ENCODE measurements at places on chromosomes 11 and 22. TPM values are rescaled to one million over a fixed set of nuclear protein-coding genes. Genes with fewer than 3 reads are reported as not detected.

SYT12 gene
- total RNA-seq = 6.3 TPM

SCN2B gene
- 0.11 TPM for total RNA-seq

GALNT18 gene
- total RNA-seq = 53.5 TPM

DNA sequence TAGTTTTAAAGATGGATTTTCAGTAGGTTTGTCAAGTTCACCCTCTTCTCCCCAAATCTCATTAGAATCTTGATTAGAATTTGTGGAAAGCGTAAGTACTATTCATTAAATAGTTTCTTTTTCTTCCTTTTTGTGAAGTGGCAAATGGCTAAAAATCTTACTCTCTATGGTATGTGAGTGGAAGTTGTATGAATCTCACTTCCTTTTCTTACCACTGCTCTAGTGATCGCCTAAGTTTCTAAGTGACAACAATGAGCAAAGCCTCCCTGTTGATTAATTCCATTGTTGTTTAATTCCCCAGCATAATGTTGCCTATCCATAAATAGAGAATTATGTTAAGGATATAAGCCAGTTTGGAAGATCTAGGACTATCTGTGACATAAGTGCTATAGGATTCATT, 82.7 kb downstream of the PGR start:
- no peak for DNase-seq

FAM180B gene
- not detected for total RNA-seq

DNA sequence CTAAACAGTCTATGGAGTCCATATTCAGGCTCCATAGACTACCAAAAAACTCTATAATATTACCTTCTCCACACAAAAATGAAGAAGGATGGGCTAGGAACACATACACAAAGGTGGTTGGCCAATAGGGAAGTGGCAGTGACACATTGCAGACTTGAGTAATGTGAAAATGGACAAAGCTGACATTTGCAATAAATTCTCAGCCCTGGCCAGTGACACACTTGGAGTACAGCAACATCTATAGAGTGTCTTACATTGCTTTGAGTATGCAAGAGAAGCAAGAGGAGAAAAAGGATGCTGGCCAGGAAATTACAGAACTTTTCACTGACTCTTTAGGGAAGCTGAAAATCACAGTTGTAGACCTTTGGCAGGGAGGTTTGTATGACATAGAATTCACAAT, 7.3 kb upstream of the OR52W1 start:
- no peak for DNase-seq

Data from ascending aorta (tissue), 2 donors.